Activated T-helper 1 cell treated with anti-CD3 and anti-CD28 coated beads, Interleukin-12 subunit alpha, Interleukin-12 subunit beta, Interleukin-2, Interleukin-4 antibody, amounts not matched to agents 30 ng/mL and 10 ng/mL and 1 ng/mL, durations not matched to agents 14 hours and 24 hours and 36 hours (primary cell): ENCODE measurements at places on chromosomes 7 and 10.

- no peak for DNase-seq
Observed at GRCh38 chr7:19851504-19851903, 78.1 kb upstream of the TMEM196 start.

DNA sequence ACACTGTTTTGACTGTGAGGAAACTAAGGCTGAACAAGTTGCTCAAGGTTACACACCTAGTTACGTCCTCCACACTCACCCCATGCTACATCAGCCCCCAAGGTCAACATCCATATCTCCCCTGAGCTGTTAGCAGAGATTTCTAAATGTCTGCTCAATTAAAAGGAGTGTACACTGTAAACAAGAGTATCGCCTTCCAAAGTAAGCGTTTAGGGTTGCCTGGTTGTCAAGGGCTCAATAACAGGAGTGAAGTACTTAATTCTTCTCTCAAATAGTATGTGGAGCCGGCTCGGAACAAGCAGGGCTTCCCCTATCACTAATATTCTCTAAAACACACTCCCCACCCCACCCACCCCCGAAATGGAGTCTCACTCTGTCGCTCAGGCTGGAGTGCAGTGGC lies 412.8 kb upstream of the GALNT17 start:
- DNase-seq, result no peak

- no peak for DNase-seq
Observed at GRCh38 chr7:122067077-122067476, 77.0 kb downstream of the AASS start.

- no peak for DNase-seq
Observed at GRCh38 chr7:50554431-50555322, 10.5 kb downstream of the DDC start.

- no peak for DNase-seq
Observed at GRCh38 chr7:101146-102046, 91.0 kb upstream of the FAM20C start.

- DNase-seq, result no peak
Observed at GRCh38 chr7:142562688-142563087, 186.6 kb upstream of the PRSS1 start.

- DNase-seq, result no peak
Observed at GRCh38 chr7:106419455-106420182, 134.8 kb upstream of the NAMPT start.

GRCh38 chr10:13340626-13341376 lies 7.3 kb downstream of the SEPHS1 start:
- DNase-seq, result peak; percentile 25

DNA sequence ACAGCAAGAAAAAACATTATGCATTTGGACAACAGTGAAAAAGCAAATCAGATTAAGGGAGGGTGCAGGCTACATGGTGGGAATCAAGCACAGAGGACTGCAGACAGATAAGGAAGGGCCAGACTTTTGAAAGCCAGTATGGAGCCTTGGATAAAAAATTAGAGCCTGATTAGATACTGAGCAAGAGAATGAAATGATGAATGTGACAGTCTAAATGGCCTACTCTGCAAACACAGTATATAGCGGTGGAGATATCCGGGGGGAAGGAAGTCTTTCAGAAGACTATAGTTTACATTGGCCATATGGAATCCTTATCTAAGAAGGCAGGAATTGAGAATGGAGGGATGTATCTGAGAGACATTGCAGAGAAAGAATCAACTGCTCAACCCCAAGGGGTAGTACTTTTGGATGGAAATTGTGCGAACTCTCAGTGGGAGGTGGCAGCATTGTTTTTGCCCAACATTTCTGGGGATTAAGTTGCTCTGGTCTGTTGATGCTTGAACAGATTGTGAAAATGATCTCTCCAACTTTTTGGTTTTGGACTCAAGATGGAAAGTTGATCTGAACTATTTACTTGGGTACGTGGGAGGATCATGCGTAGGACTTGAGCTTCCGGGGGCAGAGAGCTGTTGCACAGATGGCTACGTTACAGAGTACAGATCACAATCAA lies 39.4 kb upstream of the CHCHD3 start:
- no peak for DNase-seq

GRCh38 chr10:116972131-116972530 lies 32.9 kb downstream of the SHTN1 start:
- DNase-seq, result no peak

- DNase-seq, result no peak
Observed at GRCh38 chr10:75018251-75018650, 93.2 kb upstream of the SAMD8 start.

DNA sequence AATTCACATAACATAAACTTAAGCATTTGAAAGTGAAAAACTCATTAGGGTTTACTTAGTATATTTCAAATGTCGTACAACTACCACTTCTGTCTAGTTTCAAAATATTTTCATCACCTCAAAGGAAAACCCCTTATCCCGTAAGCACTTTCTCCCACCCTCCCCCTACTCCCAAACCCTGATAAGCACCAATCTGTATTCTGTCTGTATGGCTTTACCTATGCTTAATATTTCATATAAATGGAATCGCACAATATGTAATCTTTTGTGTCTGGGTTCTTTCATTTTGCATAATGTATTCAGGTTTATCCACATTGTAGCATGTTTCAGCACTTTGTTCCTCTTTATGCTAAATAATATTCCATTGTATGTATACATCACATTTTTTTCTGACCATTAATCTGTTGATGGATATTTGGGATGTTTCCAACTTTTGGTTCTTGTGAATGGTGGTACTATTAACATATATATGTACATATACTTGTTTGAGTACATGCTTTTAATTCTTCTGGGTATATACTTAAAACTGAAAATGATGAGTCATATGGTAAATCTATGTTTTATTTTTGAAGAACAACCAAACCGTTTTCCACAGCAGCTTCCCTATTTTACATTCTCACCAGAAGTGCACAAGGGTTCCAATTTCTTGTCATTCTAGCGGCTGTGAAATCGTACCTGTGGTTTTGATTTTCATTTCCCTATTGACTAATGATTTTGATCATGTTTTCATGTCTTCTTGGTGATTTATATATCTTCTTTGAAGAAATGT lies 6.2 kb upstream of the STARD3NL start:
- no peak for DNase-seq

- no peak for DNase-seq
Observed at GRCh38 chr7:57343901-57344622, 105.9 kb upstream of the ZNF716 start.

GRCh38 chr10:16425449-16425848 lies 11.4 kb upstream of the PTER start:
- DNase-seq, result no peak

DNA sequence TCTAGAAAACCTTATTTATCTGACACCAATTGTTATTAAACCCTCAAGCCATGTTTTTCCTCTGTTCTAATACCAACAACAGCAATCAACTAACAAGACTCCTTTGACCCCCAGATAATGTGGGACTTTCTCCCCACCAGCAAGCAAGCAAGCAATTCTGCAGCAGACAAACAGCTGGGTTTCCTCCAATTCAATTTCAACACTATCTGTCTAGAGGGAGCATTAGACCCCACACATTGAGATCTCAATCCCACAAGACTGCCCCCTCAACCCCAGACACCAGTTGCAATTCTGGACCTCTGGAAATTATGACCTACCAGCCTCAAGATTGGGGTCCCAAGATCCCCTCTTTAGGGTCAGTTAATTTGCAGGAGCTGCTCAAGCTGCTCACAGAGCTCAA lies 89.4 kb upstream of the TMEM26 start:
- DNase-seq, result no peak

- DNase-seq, result no peak
Observed at GRCh38 chr7:74272305-74273038, 16.7 kb upstream of the CLIP2 start.

- DNase-seq, result no peak
Observed at GRCh38 chr10:128463991-128464760, 338.0 kb upstream of the MKI67 start.

- DNase-seq, result no peak
Observed at GRCh38 chr7:152617056-152617455, 58.9 kb downstream of the XRCC2 start.

DNA sequence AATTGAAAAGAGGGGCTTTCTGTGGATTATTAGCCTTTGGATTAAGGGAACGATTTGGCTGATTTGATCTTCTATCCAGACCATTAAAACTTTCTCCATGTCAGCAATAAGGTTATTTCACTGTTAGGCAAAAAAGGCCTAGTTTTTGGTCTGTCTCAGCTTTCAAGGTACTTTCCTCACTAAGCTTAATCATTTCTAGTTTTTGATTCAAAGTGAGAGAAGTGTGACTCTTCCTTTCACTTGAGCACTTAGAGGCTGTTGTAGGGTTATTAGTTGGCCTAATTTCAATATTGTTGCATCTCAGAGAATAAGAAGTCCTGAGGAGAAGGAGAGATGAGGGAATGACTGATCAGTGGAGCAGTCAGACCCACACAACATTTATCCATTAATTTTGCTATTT lies 596.0 kb upstream of the TPK1 start:
- DNase-seq, result no peak

- DNase-seq, result no peak
Observed at GRCh38 chr10:60975716-60976115, 31.7 kb upstream of the RHOBTB1 start.

GRCh38 chr10:78924319-78925003 lies 144.3 kb upstream of the ZMIZ1 start:
- DNase-seq, result no peak

DNA sequence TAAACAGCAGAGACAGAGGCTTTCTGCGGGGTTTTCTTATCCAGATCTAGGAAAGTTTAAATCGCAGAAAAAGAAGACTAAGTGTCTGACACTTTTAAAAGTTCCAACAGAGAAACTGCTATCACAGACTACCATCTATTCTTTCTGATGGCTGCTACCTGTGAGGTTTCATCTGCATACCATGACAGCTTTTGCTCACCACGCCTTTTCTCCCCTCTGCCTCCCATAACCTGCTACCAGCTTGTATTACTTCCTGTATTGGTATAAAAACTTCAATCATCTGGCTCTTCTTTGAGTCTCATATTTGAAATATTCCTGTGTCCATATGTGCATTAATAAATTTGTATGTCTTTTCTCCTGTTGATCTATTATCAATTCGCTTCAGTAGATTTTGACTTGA lies 34.1 kb upstream of the RTKN2 start:
- DNase-seq, result no peak

GRCh38 chr7:2483494-2483893 lies 7.3 kb upstream of the GRIFIN start:
- no peak for DNase-seq

DNA sequence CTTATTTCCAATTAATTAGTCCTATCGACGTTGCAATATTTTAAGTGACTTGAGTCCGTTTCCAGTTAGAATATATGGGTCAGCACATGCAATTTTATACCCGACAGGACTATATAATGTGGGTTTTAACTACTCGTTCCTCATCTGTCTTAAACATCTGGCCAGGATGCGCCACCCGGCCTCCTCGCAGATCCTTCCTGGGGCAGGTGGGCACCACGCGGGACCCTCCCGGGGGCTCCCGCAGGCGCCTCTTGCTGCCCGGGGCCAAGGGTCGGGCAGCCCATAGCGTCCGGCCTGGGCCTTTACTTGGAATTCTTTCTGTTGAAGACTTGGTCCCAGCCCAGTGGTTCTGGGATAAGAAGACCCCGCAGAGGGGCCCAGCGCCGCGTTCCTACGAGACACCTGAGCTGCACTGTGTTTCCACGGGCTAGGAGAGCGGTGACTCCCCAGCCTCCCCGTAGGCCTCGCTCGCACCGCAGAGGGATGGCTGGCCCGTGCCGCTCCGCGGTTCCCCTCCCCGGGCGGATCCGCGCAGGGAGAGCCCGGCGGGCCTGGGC lies 10.1 kb upstream of the MNX1 start:
- no peak for DNase-seq

DNA sequence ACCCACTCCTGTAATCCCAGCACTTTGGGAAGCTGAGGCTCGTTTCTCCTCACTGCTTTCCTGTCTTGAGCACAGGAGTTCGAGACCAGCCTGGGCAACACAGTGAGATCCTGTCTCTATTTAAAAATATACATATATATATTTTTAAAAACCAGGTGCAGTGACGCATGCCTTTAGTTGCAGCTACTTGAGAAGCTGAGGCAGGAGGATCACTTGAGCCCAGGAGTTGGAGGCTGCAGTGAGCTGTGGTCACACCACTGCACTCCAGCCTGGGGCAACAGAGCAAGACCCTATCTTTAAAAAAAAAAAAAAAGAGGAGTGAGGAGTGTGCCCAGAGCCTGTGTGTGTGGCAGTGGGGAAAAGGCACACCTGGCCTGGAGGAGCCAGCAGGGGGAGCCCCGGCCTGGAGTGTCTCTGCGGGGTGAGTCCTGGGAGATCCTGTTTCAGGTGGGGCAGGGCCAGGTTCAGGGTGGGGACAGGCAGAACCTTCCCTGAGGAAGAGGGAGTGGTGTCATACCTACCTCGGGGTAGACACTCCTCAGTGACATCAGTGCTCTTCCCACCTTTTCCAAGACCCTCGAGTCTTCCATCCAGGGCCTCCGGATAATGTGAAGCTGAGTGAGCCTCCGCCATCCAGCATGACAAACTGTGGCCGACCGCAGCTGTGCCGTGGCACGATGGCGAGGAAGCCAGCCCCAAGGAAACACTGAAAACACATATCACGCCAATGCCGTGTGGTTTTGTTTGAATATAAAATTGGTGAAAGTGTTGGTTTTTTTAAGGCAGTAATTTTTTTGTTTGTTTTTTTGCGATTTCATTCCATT lies 9.0 kb upstream of the ARPC1B start:
- DNase-seq, result peak; percentile 49

GRCh38 chr7:130936202-130936931 lies 202.4 kb upstream of the KLF14 start:
- DNase-seq, result no peak

DNA sequence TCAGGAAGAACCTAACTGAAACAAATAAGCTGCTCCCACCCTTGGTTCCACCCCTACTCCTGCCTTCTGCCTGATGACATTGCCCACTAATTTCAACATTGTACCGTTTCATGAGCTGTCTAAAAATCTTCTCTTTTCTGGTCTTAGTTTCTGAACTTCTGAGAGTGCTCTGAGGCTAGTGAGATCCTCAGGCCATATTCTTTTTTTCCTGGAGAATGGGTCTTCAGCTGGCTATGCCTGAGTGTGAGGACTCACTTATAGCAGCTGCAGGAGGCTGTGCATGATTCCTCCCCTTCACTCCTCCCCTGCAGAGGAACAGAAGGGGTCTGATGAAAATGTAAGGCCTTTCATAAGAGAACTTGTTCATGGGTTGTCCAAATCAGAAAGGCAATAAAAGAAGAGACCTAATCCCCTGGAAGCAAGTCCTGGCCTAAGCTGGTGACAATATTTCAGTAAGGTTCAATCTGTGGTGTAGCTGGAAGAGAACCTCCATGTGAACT lies 11.1 kb downstream of the HOXA4 start:
- DNase-seq, result no peak
